ENCODE measurements at places on chromosomes 6 and 20. TPM values are rescaled to one million over a fixed set of nuclear protein-coding genes. Genes with fewer than 3 reads are reported as not detected.

DNA sequence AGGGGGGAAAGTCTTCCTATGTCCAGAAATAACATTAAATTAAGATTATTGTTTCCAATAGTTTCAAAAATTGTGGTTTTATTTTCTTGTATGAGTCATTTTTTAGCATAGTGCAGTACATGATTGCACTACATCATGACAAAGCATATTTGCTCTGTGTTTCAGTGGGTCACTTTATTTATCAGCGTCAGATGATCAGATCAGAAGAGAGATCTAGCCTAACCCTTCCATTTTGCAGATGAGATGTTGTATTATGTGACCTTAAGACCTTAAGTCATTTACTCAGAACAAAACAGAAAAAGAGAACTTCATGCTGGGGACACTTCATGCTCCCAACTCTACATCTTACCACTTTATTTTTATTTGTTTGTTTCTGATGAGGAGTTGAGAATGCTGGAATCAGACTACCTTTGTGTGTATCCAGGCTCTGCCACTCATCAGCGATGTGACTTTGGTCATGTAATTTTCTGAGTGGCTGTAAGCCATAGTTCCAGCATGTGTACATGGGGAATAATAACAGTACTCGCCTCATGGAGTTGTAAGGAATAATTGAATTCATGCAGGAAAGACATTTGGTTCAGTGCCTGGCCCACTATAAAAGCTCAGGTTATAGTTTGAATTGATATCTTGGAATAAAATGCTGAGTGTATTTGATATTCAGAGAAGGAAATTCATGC, 13.5 kb downstream of the EYA4 start:
- DNase-seq = no peak

GRCh38 chr6:36358226-36358915, 21.7 kb upstream of the BNIP5 start:
- no peak for DNase-seq

DNA sequence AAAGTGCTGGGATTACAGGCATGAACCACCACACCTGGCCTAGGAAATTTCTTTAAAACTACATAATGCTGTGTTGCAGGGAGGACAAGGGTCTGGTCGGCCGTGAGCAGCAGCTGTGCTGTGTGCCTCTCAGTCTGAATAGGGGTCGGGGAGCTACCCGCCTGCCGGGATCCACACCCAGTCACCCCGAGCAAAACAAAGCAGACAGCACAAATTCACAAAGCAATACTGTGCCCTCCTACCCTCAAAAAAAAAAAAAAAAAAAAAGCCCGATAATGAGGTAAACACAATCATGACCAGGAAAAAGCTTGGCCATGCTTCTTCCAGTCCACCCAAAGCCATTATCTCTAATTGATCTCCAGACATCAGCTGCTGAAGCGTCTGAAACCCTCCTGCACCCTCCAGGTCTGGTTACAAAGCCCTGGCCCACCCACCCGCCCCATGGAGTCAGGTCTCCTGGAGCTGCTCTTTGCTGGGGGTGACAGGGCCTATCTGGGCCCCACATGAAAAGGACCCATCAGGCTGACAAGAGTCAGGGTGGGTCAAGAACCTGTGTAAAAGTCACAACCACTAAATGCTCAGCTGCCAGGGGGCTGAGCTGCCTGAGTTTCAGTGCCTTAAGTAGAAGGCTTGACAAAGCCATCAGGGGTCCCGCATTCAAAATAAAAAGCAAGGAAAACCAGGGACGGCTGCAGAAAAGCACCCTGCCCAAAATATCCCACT, 88.2 kb downstream of the NOL4L start:
- DNase-seq = no peak

DNA sequence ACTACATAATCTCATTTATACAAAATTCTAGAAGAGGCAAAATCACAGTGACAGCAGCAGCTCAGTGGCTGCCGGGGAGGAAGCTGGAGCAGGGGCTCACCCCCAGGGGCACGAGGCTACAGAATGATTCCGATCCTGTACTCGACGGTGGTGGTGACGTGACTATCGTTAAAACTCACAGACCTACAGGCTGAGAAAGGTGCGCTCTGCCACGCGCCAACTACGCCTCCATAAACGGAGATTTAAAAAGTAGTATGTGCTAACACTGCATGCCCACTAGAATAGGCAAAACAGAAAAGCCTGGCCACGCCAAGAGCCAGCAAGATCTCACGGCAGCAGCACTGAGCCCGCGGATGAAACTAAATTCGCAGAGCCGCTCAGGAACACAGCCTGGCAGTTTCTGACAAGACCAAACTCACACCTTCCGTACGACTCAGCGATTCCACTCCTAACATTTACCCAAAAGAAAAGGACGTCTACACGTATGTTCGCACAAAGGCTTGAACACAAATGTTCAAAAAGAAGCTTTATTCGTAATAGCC, 25.2 kb downstream of the TAF4 start:
- DNase-seq = peak; percentile 19

DNA sequence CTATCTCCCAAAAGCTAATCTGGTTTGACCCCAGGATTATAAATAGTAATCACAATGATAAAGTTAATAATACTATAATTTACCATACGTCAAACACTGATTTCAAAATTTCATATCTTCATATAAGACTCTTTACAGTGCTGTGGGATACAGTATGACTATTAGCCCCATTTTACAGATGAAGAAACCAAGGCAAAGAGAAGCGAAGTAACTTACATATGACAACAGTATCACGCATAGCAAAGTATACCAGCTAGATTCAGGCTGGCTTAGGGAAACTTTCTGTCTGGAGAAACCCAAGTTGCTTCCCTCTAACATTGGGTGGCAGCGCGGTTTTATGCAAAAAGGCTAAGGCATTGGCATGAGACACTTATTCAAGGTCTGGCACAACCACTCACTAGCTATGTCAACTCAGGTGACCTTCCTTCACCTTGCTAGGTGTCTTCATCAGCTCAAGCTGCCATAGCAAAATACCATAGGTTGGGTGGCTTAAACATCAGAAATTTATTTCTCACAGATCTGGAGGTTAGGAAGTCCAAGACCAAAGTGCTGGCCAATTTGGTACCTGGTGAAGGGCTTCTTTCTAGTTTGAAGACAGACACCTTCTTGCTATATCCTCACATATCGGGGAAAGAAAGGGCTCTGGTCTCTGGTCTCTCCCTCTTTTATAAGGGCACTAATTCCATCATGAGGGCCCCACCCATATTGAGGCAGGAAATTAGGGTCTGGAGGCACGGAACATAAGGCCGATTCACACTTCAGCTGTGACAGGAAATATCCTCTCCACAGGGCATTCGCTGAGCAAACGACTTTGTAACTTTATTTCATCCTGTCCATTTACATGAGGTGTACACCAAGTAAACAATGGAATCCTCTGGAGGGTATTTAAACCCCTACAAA, 22.4 kb upstream of the UTRN start:
- no peak for DNase-seq

Gene C6orf52
- 1.7 TPM for total RNA-seq

Gene SRSF12
- 34.9 TPM for total RNA-seq

GRCh38 chr6:135254471-135254870, 73.4 kb downstream of the MYB start:
- no peak for DNase-seq

Gene RNASET2
- 20.9 TPM for total RNA-seq

DNA sequence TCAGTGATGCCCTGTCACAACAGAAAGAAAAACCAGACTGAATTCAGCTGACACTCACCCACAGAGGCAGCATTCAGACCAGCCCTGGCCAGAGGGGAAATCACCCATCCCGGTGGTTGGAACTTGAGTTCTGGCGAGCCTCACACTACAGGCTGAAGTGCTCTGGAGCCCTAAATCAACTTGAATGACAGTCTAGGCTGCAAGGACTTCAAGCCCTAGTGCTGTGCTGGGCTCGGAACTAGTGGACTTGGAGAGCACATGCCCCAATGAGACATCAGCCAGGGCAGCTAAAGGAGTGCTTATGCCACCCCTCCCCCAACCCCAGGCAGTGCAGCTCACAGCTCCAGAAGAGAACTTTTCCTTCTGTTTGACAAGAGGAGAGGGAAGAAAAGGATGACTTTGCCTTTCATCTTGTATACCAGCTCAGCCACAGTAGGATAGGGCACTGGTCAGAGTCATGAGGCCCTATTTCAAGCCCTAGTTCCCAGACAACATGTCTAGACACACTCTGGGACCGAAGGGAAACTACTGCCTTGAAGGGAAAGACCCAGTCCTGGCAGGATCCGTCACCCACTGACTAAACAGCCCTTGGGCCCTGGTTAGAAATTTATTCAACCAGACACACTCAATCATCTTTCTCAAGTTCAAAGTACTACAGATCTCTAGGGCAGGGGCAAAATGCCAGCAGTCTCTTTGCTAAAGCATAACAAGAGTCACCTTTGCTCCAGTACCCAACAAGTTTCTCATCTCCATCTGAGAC, 43.2 kb upstream of the PNRC1 start:
- no peak for DNase-seq

DNA sequence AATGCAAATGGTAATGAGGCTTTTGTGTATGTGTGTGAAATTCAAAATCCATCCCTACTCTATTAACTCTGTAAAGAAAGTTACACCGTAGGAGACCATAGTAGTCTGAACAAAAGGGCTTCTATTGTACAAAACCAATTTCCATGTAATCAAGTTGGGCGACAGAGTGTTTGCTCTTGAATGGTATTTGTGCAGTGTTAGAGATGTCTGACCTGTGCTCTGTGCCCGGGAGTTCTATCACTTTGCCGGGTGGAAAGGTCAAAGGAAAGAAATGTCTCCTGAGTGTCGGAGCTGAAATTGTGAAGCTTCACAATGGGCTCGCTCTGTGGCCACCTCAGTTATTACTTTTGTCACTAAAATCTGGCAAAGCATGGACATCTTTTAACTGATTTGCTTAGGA, 312.0 kb downstream of the SAMD5 start:
- DNase-seq = no peak

DNA sequence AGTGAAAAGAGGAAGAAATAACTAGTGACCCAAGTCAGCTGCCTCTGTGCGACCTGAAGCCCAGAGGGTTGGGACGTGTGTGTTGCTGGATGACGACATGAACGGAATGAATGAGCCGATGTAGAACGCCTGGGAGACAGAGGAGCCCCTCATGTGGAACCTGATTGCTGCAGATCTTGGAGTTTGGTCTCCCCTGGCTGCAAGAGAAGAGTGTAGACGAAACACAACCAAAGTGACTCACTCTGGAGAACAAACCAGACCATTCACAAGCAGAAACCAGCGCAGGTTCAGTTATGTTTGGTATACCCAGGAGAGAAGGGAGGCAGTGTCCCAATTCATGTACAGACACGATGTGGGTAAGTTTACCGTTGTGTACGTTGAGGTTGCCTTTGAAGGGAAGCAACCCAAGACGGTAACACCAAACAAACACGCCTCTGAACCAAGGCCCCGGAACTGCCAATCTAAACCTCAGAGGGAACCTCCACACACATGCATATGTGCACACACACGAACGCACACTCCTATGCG, 265.9 kb downstream of the BMP7 start:
- DNase-seq = no peak

- DNase-seq = no peak
These were observed 328.5 kb downstream of the EPM2A start for GRCh38 chr6:145406783-145407182.

- no peak for DNase-seq
These were observed 42.4 kb upstream of the ZBP1 start for GRCh38 chr20:57662456-57663240.

DNA sequence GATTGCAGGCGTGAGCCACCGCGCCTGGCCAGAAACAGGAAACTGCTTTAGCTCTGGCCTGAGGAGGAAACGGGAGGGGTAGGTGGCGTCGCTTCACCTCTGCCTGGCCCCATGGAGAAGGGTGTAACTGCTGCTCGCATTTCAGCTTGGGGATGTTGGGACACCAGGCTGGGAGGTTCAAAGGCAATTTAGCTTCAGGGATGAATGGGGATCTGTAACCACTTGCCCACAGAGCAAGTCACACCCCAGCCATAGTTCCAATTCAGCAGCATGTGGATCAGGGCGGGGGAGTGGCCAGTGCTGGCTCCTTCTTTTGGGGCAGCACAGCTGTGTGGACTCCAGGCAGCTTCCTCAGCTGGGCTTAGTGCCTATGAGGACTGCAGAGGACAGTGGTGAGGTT, 34.8 kb upstream of the NUP153 start:
- DNase-seq = no peak

- no peak for DNase-seq
These were observed 17.7 kb downstream of the RIPOR3 start for GRCh38 chr20:50673466-50674137.

DNA sequence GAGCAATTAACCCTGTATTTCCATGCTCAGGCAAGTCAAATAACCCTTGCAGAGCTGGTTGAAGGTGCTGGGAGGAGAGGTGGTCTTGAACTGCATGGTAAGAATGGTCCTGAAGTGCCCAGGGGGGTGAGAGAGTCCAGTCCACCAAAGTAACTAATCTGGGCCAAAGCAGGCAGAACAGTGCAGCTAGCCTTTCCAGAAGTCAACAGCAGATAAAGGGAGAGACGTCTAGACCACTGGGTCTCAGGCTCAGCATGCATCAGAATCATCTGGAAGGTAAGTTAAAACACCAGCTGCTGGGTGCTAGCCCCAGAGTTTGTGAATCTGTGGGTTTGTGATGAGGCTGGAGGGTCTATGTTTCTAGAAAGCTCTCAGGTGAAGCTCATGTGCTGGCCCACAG, 232.3 kb upstream of the ECI2 start:
- no peak for DNase-seq

GRCh38 chr6:138809677-138810076, 13.8 kb downstream of the ECT2L start:
- DNase-seq = no peak

Gene SNAI1
- total RNA-seq = not detected

DNA sequence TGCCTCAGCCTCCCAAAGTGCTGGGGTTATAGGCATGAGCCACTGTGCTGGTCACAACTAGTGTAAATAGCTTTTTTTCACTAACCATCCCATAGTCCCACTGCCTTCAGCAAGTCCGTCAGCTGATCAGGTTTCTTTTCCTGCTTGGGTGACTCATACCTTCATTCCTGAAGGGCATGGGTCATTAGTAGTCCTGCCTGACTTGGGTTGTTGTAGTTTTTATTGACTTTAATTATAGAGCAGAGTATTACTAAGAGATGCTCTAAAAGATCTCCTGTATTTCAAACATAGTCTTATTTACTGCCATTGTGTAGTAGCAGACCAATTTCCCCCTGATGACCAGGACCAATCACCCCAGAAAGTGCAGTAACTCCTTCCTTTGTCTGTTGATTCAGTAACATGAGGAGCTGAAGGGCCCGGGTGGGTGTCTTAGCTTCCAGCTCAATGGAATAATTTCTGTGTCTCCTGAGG, 25.8 kb downstream of the HLA-C start:
- DNase-seq = no peak

GRCh38 chr20:47024461-47024937, 129.9 kb downstream of the EYA2 start:
- DNase-seq = no peak

GRCh38 chr6:158795516-158795915, 23.7 kb downstream of the EZR start:
- no peak for DNase-seq

Gene SLC22A7
- total RNA-seq = 0.31 TPM
